Putamen (tissue), 1 donor: ENCODE measurements at places on chromosomes 7 and 10.

DNA sequence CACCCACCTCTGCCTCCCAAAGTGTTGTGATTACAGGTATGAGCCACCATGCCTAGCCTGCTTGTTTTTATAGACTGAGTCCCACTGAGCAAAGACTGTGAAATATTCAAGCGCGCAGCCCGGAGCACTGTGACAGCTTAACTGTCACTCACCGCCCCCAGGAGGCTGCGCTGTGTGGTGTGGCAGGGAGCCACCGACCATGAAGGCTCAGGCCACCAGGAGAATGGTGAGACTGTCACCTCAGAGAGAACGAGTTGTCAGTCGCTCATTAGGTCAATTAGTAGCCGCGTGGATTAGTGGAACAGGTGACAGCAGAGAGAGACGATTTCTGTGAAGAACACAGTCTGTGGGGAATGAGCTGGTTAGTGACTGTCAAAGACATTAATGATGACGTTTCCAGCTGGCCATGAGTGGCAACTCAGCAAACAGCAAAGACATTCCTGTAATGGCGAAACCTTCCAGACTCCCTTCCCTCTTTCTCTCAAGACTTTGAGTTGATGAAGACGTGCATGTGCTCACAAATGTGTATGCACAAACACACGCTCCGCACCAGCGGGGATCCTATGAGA lies 64.5 kb downstream of the CYCS start:
- no peak for DNase-seq

DNA sequence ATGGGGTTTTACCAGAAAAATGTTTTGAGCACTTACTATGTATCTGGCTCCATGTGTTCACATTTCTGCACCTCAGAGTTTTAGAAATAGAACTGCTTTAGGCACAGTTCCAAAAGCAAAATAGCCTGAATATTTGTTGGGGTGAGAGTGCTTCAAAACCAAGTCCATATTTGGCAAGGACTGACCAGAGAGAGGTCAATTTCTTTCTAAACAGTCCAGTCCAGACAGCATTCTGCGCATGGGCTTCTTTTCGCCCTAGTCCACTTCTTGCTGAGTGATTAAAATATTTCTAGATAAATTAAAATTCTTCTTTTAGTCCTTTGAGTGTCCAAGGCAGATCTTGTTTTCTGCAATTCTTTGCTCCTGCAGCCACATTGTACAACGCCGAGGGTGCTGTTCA lies 427.0 kb downstream of the PHTF2 start:
- DNase-seq, result no peak

DNA sequence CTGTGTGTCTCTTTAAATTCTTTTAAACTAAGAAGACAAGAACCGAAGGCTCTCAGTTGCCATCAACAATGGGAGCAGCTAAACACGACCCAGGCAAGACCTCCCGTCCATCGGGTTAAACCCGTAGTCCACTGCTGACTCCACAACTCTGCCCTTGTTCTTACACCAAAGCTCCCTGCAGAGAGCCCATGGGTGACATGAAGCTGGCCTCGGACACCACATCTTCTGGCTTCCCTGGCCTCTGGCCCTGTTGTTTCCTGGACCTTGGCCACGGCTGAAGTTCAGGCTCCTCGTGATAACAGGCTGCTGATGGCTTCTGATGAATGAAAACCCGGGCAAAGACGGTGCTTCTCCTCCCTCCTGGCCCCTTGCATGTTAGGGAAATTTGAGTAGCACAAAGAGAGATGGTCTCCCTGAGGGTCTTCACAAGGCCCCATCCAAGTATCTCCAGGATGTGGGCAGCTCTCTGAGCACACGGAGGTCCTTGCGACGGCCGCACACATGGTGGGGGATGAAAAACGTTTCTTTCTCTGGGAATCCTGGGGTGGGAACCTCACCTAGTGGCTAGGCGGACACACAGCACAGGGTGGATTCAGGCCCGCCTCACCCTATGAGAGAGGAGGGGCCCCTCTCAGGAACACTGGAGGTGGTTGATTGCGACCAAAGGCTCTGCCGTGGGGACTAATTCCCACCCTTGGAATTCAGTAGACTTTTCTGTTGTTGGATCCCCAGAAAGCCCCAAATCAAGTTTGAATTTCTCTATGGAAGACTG lies 271.1 kb downstream of the ADARB2 start:
- DNase-seq, result no peak

- DNase-seq, result no peak
These were observed 9.9 kb downstream of the PPIF start for GRCh38 chr10:79357180-79357579.

DNA sequence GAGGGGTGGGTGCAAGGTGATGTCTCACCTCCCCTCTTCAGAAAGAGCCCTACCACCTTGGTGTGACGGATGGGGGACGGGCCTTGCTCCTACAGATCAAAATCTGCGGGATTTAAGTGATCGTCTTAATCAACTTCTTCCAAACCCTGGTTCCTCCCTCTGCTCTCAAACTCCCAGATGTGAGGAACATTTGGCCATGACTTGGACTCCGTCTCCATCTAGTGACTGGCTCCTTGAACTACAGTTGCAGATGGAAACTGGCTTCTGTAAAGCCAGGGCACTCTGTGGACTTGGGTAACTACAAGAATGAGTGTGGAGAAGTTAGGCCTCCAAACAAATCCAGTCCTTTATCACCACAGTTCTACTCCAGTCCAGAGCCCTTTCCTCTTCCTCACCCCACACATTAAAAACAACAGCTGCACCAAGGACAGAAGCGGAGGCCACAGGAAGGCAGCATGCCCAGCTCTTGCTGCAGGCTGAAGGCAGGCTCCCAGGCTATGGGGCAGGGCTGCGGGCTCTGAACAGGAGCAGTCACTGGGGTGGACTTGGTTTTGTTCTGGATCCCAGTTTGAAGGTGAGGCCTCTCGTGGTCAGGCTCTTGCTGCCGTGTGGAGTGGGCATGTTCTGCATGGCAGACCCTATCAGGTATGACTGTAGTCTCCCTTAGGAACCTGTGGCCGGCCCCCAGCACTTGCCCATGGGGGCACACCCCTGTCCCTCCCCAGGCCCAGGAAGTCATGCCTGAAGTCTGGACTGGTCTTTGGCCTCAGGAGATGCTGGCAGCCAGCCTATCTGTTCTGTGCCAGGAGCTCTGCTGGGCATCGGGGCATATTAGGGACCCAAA lies 79.4 kb downstream of the VWC2 start:
- DNase-seq, result peak; percentile 53

GRCh38 chr7:52992001-52992400 lies 43.4 kb upstream of the POM121L12 start:
- DNase-seq, result no peak

DNA sequence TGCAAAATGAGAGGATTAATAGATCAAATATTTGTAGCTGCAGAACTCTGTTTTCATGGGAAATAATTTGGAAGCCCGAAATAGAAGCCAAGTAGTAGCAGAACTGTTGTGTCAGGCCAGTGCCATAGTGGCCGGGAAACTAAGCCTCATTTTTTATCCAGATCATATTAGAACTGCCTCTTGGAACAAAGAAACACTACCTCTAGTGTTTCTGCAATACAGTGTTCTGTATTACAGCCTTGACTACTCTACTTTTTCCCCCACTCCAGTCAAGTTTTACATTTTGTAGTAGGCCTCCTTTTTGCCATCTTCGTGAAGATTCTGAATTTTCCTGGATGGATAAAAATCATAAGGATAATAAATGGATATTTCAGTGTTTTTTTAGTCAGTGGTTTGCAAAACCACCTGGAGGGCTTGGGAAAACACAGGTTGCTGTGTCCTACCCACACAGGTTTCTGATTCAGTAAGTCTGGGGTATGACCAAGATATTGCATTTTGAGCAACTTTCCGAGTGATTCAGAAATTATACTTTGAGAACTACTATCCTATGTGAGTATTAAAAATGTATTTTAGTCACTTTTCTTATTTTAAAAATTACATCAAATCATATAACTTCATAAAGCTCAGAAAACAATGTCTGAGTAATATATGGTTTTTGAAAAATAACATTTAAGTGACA lies 326.2 kb upstream of the KAT6B start:
- DNase-seq, result no peak

GRCh38 chr10:116710076-116710475 lies 32.3 kb downstream of the HSPA12A start:
- DNase-seq, result no peak

- peak; percentile 31 for DNase-seq
These were observed 62.4 kb downstream of the LSM5 start for GRCh38 chr7:32427769-32428291.
